ENCODE measurements at places on chromosomes 5 and 9.

GRCh38 chr5:93790401-93790800 is 49.0 kb upstream of the POU5F2 start:
- no peak for DNase-seq

- no peak for DNase-seq
Observed at GRCh38 chr5:44945743-44946142, 137.0 kb downstream of the MRPS30 start.

DNA sequence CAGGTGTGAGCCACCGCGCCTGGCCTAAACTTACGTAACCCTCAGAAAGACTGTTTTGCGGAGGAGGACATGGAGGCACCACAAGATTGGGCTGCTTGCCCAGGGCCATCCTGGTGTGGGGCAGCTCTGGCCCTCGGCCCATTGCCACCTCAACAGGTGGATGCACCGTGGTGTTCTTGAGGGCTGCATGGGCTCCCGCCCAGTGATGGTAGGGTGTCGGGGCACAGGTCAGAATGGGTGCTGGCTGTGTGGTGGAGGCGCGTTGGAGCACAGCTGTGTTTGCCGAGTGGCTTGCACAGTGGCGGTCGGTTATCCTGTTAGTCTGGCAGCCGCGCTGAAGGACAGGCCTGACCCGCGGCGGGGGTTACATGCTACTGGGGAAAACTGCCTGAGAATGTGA is 196.9 kb downstream of the CACNA1B start:
- no peak for DNase-seq

DNA sequence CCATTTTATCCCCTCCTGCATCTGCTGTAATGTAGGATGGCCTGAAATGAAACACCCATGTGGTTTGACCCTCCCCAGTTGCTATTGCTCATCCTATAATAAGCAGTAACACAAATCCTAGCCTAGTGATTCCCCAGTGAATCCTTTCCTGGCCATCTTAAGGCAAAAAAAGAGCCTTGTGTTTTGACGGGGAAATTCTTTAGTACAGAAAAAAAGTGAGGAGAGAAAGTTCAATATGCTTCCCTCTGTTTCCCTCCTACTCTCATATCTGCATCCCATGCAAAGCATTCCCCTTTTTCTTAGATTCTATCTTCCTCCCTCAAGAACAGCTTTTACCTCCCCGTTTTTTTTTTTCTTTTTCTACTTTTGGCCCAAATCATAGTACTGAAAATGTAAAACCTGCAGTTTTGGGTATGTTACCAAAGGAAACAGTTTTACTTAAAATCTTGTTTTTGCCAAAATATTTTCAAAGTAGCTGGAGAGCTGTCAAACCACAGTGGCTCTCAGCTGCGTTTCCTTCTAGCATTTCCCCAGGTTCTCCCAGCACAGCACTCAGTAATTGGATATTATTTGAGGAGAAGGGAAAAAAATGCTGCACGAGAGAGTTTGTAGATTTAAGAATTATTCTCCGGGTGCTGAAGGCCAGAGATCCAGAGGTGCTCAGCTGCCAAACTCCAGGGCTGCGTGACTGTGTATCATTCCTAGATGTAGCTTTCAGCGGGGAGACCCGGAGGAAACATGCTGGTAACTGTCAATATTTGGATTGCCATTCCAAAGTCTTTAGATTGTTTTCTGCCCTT is 321.4 kb downstream of the NPR3 start:
- DNase-seq, result no peak

DNA sequence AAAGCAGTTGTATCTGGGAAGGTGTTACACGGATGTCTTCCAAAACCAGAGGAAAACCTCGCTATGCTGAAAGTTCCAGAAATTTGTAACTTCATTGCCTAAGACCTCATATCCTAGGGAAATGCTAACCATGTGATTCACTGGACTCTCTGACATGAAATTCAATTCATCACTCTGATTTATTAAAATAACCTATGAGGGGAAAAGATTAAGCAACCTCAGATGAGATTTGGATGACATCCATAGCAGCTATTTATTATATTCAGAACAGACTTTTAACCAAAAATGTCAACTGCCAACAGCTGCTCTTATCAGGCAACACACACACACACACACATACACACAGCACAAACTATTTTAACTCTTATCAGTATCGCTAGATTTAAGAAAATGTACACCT is 1006.4 kb upstream of the CTNND2 start:
- DNase-seq, result no peak

GRCh38 chr5:123456242-123456641 is 33.0 kb upstream of the CEP120 start:
- DNase-seq, result no peak

DNA sequence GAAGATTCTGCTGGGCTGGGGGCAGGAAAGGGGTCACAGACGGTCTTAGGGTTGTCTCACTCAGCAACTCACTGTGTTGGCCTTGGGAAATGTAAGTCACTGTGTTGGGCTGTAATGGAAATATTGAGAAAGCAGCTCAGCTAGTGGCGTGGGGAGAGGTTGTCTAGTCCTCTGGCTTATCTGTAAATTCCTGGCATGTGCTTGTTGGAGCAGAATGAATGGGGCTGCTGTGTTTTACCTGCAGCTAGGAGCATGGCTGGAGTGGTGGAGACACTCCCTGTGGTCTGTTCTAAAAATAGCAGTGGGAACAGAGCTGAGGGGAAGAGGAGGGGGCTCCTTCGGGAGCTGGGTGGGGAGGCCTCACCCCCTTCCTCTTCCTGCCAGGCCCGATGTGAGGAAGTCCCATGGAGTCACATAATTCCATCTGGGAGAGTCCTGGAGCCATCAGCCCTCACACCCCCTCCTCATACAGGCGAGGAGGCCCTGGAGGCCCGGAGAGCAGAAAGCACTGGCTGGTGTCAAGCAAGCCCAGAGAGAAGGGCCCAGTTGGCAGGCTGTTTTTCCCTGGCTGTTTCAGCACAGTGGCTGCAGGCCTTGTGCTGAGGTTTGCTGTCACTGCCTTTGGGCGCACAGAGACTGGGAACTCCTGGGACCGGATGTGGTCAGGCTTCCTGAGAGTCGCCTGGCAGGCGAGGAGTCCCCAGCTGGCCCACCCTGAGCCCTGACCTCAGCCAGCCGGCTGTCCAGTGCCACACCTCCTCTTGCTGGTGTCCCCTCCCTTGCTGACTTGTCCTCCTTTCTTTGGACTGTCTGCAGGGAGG is 84.9 kb downstream of the RGS3 start:
- DNase-seq, result peak; percentile 38

GRCh38 chr9:82024908-82025307 is 36.3 kb downstream of the SPATA31D1 start:
- no peak for DNase-seq

DNA sequence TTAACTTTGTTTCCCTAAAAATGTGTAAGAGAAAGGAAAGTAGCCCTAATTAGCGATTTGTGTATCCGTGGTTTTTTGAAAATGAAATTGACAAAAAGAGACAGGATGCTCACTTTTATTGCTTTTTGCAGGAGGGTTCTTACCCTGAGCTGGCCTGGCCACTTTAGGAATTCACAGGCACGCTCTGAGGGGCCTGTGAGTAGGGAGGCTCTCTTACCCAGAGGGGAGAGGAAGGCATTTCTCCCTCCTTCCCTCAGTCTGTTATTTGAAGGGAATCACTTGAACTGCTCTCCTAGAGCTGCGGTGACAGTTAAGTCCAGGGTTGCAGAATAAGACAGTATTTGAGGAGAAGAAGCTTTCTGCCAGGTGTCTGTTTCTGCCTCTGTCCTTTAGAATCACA is 16.7 kb downstream of the PIK3R1 start:
- DNase-seq, result no peak

- no peak for DNase-seq
Observed at GRCh38 chr5:10703676-10704075, 57.4 kb downstream of the DAP start.

- no peak for DNase-seq
Observed at GRCh38 chr5:5616247-5616895, 193.9 kb downstream of the ICE1 start.

GRCh38 chr9:4831944-4832343 is 39.2 kb downstream of the RCL1 start:
- DNase-seq, result no peak
